ENCODE measurements at places on chromosomes 7 and 10.

GRCh38 chr7:1715671-1716074 lies 45.6 kb downstream of the ELFN1 start:
- no peak for DNase-seq

GRCh38 chr10:115944538-115944937 lies 328.5 kb downstream of the GFRA1 start:
- no peak for DNase-seq

DNA sequence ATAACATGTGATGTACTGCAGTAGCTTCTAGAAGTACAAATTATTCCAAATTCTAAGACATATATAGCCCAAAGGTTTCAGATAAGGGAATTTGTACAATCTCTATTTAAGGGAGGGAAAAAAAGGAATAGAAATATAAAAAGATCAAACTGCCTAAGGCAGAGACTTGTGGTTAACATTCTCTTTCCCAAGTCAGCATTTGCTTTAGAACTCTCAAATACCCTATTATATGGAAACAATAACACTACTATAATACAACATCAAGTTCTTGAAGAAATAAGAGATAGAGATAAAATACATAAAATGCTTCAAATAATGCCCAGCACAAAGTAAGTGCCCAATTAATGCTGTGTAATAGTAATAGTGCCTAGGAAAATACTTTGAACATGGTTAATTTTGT lies 123.1 kb downstream of the CRPPA start:
- no peak for DNase-seq

GRCh38 chr10:119947300-119947699 lies 54.8 kb downstream of the SEC23IP start:
- DNase-seq = peak; percentile 87

GRCh38 chr7:94264756-94265155 lies 129.9 kb upstream of the COL1A2 start:
- no peak for DNase-seq

GRCh38 chr10:5343979-5344378 lies 20.8 kb upstream of the UCN3 start:
- peak; percentile 29 for DNase-seq

- peak; percentile 63 for DNase-seq
Observed at GRCh38 chr10:78640796-78641636, 427.8 kb upstream of the ZMIZ1 start.

Data from muscle of leg (tissue), 16 donors.